ENCODE measurements at places on chromosomes 3 and 15.
A peak's percentile ranks its signal among the peaks of the same experiment; 100 is the strongest.

- DNase-seq: no peak
These were observed 4.2 kb upstream of the FAM131A start for GRCh38 chr3:184333190-184333589.

- no peak for DNase-seq
These were observed 117.5 kb downstream of the TPRG1 start for GRCh38 chr3:189289251-189289650.

DNA sequence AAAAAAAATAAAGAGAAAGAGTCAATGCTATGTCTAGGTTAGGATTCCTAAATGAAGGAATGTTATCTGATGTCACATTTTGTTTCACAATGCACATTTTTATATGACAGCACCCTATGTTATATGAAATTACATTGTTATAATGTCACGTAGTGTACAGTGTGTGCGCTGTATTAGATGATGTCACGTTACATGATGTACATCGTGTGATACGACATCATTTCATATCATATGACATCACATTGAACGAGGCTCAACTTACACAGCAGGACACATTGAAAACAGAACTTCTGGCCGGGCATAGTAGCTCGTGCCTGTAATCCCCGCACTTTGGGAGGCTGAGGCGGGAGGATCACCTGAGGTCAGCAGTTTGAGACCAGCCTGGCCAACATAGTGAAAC lies 150.0 kb downstream of the OCA2 start:
- no peak for DNase-seq

GRCh38 chr3:150308037-150308319 lies 100.1 kb upstream of the TSC22D2 start:
- no peak for DNase-seq

DNA sequence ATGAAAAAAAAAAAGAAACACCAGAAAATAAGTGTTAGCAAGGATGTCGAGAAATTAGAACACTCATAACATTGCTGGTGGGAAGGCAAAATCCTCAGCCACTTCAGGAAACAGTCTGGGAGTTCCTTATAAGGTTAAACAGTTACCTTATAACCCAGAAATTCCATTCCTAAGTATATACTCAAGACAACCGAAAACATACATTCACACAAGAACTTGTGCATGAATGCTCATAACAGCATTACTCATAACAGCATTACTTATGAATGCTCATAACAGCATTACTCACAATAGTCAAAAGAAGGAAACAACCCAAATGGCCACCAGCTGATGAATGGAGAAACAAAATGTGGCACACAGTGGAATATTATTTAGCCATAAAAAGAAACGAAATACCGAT lies 34.8 kb upstream of the DCP1A start:
- DNase-seq: no peak

DNA sequence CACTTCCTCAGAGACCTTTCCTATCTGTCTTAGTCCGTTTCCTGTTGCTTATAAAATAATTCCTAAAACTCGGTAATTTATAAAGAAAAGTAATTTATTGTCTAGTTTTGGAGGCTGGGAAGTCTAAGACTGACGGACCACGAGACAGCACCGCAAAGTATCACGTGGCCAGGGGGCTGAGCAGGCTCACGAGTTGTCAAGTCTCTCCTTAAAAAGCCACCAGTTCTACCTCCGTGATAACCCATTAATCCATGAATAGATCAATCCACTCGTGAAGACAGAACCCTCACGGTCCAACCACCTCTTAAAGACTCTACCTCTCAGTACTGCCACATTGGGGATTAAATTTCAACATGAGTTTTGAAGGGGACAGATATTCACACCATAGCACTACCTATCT lies 821 bp downstream of the LINS1 start:
- no peak for DNase-seq

DNA sequence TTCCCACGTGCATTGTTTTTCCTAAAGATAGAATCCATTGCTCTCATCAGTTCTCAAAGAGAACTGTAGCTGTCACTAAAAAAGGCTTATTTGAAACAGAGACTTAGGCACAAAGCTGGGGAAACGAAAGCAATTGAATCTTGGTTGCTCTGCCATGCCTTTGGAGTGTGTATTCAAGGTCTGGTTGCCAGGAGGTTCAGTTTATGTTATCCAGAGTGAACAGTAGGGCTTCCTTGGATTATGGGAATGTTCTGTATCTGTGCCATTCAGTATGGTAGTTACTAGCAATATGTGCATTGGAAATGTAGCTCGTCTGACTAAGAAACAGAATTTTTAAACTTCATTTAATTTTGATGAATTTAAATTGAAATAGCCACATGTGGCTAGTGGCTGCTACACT lies 50.6 kb downstream of the CLSTN2 start:
- no peak for DNase-seq

- peak; percentile 6 for DNase-seq
These were observed 9.8 kb upstream of the RUVBL1 start for GRCh38 chr3:128133273-128133883.

- DNase-seq: no peak
These were observed 552.5 kb upstream of the ROBO2 start for GRCh38 chr3:76487446-76487845.

Data from NCI-H524 treated with DMSO at 0.1 percent for 48 hours (cell line).